ENCODE measurements at places on chromosomes 5 and 9.

- no peak for DNase-seq
These were observed 586.9 kb downstream of the CCDC171 start for GRCh38 chr9:16139774-16140173.

DNA sequence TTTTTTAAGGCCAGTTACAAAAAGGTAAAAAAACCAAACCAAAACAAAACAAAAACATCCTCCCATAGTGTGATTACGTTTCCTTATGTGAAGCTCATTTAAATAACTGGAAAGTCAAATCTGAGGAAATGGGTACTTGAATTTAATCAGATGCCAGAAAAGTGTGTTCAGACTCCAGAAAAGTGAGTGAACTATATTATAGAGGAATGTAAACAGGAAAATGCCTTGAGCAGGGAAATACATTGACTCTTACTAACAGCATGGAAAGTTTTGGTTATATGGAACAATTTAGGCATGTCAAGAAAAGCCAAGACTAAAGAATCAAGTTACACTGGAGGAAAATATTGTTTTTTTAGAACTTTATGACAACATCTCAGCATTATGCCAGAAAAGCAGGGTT lies 37.8 kb upstream of the RNF20 start:
- DNase-seq, result no peak

DNA sequence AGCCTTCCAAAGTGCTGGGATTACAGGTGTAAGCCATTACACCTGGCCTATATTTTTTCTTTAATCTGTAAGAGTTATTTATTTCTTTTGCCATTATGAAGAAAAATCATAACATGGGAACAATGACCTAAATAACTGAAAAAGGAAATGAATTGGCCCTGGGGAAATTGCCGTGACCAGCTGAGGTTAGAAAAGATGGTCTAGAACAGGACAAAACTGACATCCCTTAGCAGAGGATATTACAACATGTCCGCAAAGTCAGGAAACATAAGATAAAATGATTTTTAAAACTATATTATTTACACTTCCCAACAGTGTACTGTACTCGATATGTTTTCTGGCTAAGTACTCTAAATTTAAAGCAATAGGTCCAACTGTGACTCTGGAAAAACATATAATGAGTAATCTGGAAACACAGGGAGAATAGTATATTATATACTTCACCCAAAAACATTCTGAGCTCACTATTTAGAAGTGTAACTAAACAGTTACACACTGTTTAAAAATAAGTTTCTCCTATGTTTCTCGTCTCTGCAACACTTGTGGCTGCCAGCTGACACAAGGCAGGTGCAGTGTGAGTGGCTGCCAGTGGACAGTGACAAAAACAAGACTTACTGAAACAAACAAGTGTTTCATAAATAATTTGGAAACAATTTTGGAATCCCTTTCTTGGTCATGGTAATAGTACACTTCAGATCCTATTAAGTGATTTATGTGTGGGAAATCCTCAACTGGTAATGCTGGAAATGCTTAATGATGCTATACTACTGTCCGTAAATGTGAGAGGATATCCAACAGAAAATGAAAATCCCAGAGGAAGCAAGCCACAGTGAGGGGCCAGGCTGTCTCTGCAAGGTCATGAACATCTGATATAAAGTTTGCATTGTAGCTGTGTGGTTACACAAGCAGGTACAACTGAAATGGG lies 69.1 kb downstream of the C9orf85 start:
- no peak for DNase-seq

GRCh38 chr9:131774636-131775035 lies 34.8 kb upstream of the RAPGEF1 start:
- DNase-seq, result no peak

DNA sequence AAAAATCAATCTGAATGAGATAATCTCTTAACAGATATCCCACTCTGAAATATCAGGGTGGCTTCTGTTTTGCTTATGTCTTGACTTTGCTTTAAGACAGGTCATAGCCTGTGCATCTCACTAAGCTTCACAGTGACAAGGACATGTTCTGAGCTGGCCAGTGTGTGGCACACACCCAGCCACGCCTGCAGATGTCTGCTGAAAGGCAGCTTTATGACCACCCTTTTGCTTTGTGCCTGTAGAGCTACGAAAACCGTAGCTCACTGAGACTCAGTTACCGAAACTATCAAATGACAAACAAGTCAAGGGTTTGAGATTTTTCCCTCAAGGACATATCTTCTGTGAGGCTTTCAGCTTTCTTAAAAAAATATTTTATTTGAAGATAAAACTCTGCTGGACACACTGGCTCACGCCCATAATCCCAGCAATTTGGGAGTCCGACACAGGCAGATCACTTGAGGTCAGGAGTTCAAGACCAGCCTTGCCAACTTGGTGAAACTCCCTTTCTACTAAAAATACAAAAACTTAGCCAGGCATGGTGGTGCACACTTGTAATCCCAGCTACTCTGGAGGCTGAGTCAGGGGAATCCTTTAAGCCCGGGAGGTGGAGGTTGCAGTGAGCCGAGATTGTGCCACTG lies 233.2 kb downstream of the SPATA31A1 start:
- DNase-seq, result no peak

GRCh38 chr9:131976157-131977108 lies 103.2 kb downstream of the MED27 start:
- no peak for DNase-seq

DNA sequence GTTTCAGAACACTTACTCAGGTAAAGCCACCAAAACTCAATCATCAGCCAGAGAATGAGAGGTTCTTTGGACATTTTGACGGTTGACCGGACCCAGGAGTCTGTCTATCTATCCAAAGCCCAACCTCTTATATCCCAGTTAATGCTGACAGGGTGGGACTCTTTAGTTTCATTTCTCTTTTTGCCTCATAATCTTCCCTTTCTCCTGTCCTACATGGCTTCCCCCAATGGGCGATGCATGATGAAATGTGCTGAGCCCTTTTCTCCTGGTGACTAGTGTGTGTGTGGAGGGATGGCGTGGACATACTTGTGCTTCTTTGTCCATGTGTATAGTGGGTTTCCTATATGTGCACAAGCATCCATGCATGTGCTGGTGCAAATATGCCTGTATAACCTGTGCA lies at the start of gene TIMD4:
Gene TIMD4 (minus strand): TSS at position 102 of the 400 bp plus-strand sequence. CDS start 28 bp downstream, at position 74.
- no peak for DNase-seq

DNA sequence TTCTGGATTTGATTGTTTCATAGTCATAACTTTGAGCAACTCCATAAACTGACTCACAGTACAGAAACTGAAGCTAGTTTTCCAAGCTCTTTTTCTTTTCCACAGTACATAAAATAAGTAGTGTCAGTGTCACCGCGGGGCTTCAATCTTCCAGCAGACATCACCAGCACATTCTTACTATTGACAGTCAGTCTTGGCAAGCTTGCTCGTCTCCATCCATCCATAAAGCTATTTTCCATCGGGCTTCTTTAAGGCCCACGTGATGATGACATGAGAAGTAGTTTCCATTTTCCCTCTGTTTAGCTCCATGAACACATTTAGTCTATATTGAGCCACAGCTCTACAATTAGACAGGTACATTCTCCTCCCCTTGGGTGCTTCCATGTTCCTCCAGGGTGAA lies 443.4 kb downstream of the KDM4C start:
- DNase-seq, result no peak

All from AG09319 (cell line).